Vagina (tissue), 2 donors: ENCODE measurements at places on chromosomes 1 and 21.

DNA sequence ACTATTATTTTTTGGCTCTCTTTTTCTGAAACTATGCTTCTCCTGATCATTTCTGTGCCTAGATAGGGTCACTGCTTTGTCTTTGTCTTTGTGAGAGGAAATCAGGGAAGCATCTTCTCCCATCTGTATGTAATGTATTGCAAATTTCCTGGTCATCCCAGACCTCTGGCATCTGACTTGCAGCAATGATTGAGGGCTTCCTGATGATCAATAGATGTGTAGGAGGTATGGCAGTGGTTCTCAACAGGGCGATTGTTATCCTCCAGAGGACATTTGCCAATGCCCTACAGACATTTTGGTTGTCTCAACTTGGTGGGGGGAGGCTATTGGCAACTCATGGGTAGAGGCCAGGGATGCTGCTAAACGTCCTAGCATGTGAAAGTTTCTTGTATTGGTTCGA, 64.7 kb downstream of the RGL1 start:
- no peak for DNase-seq

DNA sequence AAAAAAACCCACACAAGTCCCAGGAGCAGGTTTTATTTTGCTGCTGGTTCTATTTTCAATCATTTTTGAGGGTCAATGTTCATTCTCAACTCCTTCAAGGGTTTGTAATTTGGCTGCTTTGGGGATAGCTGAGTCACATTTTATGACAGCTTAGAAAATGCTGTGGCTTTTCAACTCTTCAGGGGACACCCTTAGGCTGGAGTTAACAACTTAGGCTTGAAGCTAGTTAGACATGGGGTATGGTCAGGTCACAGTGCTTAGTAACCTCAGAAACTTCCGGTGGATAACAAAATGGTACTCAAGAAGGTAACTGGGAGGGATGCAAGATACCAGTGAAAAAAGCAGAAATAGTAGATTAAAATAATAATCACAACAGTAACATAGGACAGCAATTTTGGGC, 308.8 kb downstream of the HHIPL2 start:
- no peak for DNase-seq

- no peak for DNase-seq
Measured at GRCh38 chr1:169109561-169110134, 3.2 kb downstream of the ATP1B1 start.

GRCh38 chr1:208122612-208123358, 121.4 kb downstream of the PLXNA2 start:
- no peak for DNase-seq

DNA sequence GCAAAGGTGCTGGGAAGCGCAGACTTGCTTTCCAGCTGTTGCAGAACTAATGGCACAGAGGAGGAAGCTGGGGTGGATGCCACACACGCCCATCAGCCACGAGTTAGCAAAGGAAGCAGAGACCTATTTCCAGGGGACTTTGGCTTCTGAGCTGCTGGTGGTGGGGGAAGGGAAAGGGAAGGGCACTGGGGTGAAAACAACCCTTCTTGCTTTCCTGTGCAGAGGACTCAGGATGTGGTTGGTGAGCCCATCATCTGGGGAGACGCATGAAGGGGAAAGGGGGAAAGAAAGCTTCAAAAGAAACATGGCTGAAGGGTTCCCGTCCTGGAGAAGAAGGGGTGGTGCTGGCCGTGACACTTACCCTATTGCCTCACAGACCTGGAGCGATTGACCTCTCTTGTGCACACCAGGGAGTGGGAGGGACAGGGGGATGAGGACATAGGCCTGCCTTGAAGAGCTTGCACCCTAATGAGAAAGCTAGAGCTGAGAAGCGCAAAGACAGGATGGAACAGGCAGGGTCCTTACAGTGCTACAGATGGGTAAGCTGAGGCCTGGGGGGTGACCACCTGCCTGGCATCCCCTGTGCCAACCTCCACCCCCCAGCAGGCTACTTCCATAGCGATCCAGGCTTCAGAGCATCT, 140.8 kb upstream of the RAB4A start:
- no peak for DNase-seq

- no peak for DNase-seq
Measured at GRCh38 chr1:32345289-32345827, 9.3 kb upstream of the MARCKSL1 start.

GRCh38 chr1:44405798-44406736, 1.0 kb downstream of the RNF220 start:
- no peak for DNase-seq

GRCh38 chr1:222387007-222387814, 160.7 kb downstream of the HHIPL2 start:
- DNase-seq = no peak

DNA sequence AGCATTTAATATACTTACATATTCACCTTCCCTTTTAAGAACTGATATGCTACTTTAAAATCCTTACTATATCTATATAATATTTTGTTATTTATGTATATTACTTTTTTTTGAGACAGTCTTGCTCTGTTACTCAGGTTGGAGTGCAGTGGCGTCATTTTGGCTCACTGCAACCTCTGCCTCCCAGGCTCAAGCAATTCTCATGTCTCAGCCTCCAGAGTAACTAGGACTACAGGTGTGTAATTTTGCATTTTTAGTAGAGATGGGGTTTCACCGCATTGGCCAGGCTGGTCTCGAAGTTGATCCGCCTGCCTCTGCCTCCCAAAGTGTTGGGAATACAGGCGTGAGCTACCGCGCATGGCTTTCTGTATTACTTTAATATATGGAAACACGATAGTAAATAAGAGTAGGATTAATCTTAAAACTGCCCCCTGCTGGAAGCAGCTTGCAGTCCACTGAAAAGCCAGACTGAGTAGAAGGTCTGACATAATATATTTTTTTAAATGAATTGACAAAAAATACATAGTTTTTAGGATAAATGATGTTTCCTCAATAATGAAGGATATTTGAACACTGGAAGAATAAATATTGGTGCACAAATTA, 24.4 kb downstream of the RCAN3 start:
- no peak for DNase-seq

GRCh38 chr1:90782046-90782445, 64.9 kb upstream of the BARHL2 start:
- DNase-seq = no peak

GRCh38 chr21:28387220-28387619, 605.5 kb downstream of the LTN1 start:
- no peak for DNase-seq

DNA sequence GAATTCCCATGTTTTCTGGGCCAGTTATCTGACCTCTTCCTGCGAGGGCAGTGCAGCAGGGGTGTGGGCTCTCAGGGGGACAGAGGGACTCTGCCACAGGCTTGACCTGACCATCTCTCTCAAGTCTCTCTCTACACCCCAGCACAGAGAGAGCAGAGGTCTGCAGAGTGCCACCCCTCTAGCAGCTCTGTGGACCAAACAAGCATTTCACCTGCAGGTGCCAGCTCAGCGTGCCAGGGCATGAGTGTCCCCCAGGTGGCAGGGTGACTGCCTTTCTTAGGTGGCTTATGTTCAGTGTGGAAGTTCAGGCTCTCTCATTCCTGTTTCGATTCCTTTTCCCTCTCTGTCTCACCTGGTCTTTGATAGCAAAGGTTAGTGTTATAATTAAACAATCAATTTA, 191.3 kb downstream of the CACNA1E start:
- DNase-seq = no peak

DNA sequence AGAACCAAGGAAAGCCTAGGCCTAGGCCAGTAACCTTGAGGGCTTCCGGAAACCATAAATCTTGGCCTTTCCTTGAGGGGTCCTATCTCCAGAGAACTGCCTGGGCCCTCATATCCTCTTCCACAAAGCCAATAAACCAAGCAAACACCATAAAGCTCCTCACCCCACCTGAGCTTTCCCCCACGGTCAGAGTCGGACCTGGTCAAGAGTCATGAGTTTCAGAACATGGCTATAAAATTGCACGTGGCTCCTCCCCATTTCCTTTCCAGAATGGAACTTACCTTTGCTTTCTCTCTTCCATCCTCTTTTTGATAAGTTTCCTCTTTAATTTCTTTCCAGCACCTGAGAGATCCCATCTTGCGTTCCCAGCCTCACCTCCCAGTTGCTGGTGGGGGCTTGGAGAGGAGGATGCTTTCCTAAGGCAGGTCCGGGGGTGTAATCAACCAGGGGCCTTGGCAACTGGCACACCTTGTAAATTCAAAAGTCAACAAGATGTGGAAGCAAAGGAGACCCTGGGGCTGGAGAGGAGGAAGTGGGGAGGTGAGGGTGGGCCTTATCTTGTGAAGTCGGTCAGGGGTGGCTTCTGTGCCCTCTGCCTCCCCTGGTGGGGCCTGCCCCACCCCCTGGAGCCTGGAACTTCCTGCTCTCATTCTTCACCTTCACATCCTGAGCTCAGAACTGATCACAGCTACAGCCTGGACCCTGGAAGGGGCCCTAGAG, 259.9 kb downstream of the FOXD2 start:
- no peak for DNase-seq

- no peak for DNase-seq
Measured at GRCh38 chr1:45348966-45349677, 8.9 kb upstream of the MUTYH start.

DNA sequence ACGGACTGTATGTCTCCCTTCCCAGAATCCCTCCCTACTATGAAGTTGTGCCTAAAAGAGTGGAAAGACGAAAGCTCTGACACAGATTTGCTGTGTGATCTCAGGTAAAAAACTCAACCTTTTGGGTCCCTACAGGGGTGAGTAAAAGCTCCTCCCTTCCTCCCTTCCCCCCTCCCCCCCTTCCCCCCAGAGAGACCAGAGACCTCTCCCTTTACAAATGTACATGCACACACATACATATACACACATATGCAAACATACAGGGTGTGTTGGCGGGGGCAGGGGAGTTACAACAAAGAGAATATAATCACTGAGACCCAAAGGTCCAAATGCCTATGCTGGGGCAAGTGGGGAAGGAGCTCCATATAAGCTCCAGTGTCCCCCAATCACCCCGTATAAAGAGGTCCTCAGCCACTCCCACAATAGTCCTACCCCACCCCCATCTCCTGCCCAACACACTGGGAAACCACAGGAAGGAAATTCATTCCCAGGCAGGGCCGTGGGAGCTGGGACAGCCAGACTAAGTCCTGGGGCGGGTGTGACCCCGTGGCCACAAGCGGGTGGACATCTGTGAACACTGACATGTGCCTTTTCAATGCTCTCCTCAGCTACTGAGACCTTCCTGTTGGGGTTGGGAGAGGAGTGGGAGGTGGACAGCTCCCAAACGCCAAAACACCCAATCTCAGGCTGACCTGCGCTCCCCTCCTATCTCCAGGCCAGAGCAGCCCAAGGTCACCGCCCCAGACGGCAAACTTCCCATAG, 2.0 kb downstream of the MEF2D start:
- DNase-seq = no peak

- no peak for DNase-seq
Measured at GRCh38 chr1:205939690-205940330, 3.4 kb downstream of the SLC26A9 start.
